OCI-M1 (cell line): ENCODE measurements at places on chromosomes 7 and 10.

GRCh38 chr10:97278491-97278989 lies 13.9 kb downstream of the ARHGAP19 start:
- DNase-seq, result peak; percentile 86

GRCh38 chr10:119103903-119104653 lies at the start of gene DENND10:
Gene DENND10, plus strand, starts transcription at chr10:119104113. Its CDS starts 30 bp downstream, at chr10:119104143.
- DNase-seq, result peak; percentile 86

GRCh38 chr7:44769376-44769775 lies 20.7 kb downstream of the ZMIZ2 start:
- DNase-seq, result no peak

DNA sequence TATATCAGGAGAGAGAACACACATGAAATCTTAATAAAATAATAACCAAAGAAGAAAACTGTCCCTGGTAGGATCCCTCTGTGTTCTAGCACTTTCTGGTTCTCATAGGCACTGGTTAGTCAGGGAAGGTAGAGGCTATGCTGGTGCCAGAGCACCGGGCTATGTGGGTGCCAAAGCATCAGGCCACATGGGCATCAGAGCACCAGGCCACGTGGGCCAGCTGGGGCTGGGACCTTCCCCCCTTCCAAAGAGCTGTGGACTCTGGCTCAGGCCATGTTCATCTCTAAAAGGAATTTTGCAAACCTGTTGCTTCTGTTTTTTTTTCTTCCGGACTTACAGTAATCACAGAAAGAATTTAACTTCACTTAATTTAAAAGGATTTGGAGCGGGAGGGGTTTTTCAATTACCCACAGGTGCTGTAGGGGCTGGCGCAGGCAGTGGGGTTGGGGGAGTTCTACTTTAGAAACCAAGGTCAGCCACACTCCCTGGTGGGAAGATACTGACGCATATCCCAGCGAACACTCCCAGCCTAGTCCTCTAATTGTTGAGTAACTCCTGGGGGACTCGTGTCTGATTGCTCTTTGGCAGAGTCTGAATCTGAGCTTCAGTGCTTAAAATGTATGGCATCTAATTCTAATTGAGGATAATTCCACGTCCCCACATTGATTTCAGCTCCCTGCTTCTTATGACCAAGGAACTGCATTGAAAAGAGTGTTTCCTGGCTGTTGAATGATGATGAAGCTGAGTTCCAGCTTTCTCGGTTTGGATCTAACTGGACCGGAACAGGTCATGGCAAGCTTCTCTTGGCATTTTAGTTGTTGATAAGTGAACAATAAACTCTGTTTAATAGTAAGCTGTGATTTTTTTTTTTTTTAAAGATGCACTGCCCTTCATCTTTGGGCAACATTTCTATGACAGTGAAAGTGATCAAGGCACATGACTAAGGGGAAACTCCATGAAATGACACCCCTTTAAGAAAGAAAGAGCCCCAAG lies 110.7 kb upstream of the FZD8 start:
- no peak for DNase-seq

DNA sequence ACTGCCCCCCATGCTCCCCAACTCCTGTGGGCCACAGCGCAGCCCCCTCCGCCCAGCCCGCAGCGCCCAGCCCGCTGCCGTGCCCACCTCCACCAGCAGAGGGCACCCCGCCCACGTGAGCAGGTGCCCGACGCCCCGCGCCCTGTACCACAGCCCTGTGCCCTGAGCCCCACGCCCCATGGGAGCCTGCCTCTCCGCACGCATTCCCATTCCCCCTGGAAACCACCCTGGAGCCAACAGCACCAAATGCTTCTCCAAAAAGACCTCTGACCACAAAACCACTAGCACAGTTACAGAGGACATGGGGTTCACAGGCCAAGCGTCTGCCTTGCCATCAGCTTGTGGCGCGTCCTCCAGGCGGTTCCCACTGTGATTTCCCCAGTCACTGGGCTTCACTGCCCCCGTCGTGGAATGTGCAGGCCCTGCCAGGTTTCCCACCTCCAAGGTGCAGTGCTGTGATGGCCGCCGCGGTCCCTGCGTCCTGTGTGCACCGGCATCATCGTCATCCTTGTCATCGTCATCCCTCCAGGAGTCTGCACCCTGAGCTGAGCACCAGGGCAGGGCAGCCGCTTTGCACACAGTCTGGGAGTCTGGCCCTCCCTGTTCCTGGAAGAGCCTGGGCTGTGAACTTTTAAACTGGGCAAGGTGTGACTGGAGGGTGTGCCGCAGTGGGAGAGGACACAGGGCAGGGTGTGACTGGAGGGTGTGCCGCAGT lies 61.7 kb downstream of the PWWP2B start:
- DNase-seq, result peak; percentile 64

GRCh38 chr7:139104091-139104450 lies 5.4 kb downstream of the ZC3HAV1 start:
- DNase-seq, result peak; percentile 46

DNA sequence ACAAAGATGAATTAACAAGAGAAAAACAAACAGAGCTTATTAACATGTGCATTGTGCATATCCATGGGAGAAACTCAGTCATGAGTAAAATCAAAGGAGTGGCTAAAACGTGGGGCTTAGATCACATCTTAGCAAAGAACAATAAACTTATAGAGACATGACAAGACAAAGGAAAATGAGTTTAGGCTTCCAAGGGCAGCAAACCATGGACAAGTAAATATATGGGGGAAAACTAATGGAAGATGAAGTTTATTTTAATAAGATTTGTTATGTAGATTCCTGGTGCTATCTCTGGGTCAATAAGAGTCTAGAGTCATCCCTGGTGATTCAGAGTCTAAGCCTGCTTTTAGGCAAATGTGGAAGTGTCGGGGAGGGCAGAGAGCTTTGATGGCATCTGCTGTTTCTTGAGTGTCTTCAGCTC lies 87.2 kb upstream of the PLPP4 start:
- DNase-seq, result no peak

GRCh38 chr7:111238886-111239285 lies 148.0 kb downstream of the LRRN3 start:
- DNase-seq, result peak; percentile 64
